ENCODE measurements at places on chromosomes 1 and 21.

DNA sequence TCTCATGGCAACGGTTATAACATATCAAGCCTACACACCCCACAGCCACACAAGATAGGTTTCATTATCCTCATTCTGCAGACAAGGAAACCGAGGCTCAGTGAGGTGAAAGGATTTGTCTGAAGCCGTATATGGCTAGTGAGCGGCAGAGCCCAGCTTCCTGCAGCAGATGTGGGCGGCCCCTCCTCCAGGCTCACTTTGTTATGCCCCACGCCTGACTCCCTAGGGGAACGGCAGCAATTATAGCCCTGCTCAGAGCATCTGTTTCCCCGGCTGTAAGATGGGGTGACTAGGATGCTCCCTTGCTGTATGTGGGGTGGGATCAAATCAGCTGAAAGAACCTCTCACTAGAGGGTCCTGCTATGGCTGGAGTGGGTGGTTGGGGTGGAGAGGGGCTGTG is 22.1 kb downstream of the GRHL3 start:
- peak; percentile 52 for DNase-seq

DNA sequence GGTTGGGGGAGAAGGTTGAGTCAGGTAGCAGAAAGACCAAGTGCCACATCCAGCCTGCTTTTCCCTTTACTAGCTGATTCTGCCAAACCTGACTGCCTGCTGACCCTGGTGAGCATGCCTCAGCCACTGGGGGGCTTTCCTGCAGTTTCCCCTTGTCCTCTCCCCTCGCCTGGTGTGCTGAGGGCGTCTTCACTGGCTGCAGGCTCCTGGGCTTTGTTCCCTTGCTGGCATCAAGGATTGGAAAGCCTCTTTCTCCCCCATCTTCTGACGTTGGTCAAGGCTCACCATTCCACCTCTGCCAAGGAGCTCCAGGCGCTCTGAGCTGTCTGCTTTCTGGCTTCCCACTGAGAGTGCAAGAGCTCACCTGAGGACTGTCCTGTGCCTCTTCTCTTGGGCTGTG is 28.4 kb downstream of the MAN1C1 start:
- no peak for DNase-seq

DNA sequence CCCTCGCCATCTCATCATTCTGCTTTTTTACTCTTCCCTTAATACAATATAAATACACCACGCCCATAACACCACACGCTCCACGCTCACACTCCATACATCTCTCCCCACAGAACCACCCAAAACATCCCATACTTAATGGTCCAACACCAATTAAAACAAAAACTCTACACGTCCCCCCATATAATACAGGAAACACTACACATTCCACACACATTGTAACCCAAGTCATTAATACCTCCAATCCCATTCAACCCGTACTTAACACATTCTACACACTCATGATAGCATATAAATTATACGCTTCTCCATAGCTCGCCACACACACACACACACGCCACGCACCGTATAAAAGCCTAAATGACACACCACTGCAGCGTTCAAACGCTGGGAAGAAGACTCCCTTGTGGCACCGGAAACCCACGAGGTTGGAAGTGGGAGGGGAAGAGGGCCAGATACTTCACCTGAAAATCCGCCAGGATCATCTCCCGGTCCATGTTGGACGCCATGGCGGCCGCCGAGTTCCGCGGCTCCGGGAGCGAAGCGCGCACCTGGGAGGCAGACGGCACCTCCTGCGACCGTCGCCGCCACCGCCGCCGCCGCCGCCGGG is 659 bp downstream of the FAF1 start:
- DNase-seq = peak; percentile 74

- DNase-seq = no peak
Observed at GRCh38 chr21:32900814-32901213, 124.9 kb upstream of the OLIG2 start.

DNA sequence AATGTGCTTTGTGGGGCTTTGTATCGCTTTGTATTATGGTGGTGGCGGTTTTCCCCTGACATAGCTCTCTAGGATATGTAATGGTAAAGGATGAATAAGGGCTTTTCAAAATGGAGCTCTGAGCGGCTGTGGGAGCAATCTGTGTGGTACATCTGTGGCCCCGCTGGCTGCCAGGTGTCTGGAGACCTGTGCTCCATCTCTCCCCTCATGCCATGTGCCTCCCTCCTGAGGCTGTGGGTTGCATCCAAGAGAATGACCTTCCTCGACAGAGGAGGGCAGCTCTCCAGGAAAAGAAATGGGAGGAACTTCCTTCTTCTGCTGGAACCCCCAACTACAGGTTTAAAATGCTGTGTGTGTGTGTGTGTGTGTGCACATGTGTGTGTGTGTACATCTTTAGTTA is 78.7 kb downstream of the RYR2 start:
- no peak for DNase-seq

DNA sequence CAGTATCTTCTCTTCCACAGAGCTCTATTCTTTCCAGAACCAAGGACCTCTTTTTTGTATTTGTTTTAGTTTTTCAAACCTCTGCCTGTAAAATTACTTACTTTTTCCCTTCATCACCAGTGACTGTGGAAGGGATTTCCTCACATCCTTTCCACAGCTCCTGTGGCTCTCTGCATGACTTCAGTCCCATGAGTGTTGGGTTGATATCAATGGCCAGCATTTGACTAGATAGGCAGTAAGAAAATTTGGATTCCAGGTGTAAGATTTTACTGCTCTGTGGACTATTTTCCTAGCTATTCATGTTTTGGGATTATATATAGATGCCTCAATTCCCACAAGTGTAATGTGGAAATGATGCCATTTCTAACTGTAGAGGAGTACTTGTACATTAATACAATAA is 171.5 kb upstream of the PTBP2 start:
- no peak for DNase-seq

DNA sequence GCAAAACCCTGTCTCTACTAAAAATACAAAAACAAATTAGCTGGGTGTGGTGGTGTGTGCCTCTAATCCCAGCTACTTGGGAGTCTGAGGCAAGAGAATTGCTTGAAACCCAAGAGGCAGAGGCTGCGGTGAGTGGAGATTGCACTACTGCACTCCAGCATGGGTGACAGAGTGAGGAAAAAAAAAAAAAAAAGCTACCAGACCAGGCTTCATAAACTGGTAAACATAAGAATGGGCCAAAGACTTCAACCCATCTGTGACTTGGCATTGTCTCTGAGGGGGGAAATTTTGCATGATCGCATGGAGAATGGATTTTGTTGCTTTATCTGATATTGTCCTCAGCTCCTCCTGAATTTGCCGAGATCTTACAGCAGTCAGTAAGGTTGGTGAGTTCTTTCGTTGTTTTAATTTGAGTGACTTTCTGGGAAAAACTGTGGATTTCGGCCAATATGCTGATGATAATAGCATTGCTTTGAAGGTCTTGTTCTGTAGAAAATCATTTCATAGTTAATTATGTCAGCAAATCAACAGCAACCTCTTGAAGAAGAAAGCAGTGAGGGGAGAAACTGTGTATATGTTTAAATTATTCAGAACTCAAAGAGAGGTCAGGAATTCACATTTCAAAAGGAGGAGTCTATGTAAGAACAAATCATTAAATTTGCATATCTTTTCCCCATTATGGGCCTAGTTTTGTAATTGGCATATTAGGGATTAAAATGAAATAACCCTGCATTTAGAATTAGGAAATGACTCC is 13.1 kb downstream of the FGGY start:
- no peak for DNase-seq

DNA sequence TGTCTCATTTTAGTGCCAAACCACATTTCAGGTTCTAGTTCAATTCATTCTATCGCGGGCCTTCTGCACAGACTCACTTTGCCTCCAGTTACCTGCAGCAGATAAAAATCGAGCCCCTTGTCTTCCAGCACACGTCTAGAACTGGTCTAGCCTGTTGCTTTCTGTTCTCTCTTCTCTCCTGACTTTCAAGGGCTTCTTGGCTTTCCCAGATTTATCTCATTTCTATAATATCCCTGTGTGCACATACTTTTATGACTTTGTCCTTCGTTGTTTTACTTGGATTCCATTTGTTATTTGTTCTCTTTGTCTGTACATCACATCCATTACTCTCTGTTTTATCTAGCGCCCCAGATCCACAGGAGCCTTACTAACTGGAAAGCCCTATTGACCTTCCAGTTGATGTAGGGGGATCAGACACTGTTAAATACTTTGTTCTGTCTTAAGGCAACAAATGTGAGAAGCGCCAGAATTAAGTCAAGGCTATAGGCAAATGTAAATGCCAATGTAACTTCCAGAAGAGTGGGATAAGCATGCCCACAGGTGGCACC is 284.5 kb upstream of the ADGRL4 start:
- no peak for DNase-seq

- no peak for DNase-seq
Observed at GRCh38 chr1:93669369-93669768, 12.3 kb downstream of the BCAR3 start.

DNA sequence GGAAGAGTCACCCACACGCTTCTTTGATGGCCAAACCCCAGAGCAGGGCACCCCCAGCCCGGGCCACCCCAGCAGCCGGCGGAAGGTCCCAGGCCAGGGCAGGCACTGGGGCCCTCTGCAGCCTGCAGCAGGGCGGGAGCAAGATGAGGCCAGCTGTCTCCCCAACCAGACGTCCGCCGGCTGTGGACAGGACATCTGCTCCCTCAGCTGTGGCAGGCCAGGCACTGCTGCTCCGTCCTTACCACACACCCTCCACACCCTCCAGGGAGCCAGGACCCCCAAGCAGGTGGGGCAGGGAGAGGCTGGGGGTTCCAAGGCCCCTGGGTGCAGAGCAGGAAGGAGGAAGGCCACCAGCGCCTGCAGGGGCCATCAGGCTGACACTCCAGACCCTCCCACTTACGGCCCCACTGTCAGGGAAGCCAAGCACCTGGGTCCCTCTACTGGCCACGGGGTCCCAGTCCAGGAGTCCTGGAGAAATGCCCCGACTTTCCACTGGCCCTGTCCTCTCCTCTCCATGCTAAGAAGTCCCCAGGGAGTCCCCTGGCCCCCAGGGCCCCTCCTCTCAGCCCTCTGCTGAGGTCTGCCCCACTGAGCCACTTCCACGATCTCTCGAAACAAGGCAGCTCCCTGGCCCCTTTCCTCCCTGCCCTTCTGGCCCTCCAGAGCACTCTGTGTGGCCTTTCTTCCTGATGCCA is 5.6 kb downstream of the WNT9A start:
- no peak for DNase-seq

GRCh38 chr1:26697978-26698849 is 2.4 kb downstream of the ARID1A start:
- peak; percentile 41 for DNase-seq

DNA sequence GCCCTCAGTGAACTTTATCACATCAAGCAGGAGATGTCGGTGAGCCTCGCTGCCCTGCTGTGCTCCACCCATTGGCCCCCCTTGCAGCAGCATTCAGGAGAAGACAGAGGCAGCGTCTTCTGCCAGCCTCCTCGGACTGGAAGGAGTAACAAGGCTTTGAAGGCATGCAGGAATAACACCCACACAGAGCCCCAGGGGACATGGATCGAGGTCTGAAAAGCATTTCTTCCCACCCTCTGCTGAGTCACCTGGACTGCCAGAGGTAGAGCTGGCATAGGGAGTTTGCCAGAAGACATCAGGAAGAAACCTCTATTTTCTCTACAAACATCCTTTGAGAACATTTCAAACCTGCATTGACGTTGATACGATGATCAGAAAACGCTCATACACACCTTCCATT is 42.9 kb downstream of the COL18A1 start:
- no peak for DNase-seq

Data from NCI-H2081 (cell line).